ENCODE measurements at places on chromosomes 7 and 10.

- DNase-seq, result no peak
Measured at GRCh38 chr7:23114896-23115295, 9.3 kb downstream of the KLHL7 start.

- DNase-seq, result no peak
Measured at GRCh38 chr7:135925210-135925609, 51.9 kb downstream of the MTPN start.

DNA sequence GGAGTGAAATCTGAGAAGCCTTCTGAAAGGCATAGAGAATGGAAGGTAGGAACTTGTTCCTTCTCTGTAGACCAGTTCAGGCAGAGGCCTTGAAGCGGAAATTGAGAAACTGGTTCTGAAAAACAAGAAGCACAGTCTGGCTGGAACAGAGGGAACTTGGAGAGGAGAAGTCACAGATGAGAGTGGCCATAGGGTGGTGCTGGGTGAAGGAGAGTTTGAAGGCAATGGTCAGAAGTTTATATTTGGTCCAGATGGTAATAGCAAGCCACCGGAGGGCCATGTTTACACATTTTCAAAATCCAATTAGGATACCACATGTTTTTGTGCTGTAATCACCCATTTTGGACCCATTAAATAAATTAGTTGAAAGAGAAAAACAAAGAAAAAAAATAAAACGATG lies 692.5 kb downstream of the INHBA start:
- DNase-seq, result peak; percentile 61

GRCh38 chr7:20581956-20582355 lies 33.5 kb upstream of the ABCB5 start:
- no peak for DNase-seq

GRCh38 chr7:41758321-41758720 lies 55.4 kb upstream of the INHBA start:
- no peak for DNase-seq

GRCh38 chr10:103350517-103351260 lies at the start of gene PCGF6:
Gene PCGF6, minus strand, starts transcription at chr10:103351140. Its CDS starts 74 bp downstream, at chr10:103351066.
- DNase-seq, result no peak

DNA sequence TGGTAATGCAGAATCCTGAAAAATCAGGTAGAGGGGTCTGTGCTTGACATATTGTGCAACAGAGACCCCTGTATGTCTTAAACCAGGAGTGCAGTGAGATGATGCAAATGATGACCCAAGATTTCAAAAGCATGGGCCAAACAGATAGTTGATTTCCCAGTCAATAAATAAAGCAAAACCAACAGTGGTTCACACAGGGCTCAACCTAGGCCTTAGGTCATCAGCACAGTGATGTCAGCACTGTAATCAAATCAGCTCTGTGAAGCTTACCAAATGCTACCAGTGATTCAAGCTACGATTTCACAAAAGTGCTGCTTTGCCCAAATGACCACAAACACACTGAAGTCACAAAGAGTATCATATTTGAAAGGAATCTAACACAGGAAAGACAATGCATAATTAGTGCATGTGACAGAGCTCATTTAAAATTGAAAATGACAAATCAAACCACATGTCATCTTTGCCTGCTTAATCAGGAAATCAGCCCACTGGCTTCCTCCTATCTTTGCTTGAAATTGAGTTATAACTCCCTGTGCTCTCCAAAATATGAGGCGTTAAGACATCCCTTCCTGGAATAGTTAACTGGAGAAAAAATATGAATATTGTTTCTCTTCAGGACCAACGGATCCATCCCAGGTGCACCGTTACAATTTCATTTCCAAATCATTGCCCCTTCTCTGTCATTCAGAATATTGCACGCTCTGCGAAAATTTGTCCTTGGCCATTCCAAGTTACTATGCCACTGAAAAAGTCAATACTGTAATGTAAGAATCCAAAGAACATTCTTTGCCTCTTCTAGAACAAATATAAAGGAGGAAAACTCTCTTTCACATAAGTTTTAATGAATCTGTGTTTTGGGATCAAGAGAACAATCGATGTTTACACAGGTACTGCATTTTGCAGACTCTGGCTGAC lies 41.9 kb upstream of the ASL start:
- DNase-seq, result no peak

GRCh38 chr10:111114758-111115500 lies 38.1 kb downstream of the ADRA2A start:
- DNase-seq, result no peak

GRCh38 chr7:18639711-18640110 lies 144.2 kb downstream of the HDAC9 start:
- DNase-seq, result no peak

DNA sequence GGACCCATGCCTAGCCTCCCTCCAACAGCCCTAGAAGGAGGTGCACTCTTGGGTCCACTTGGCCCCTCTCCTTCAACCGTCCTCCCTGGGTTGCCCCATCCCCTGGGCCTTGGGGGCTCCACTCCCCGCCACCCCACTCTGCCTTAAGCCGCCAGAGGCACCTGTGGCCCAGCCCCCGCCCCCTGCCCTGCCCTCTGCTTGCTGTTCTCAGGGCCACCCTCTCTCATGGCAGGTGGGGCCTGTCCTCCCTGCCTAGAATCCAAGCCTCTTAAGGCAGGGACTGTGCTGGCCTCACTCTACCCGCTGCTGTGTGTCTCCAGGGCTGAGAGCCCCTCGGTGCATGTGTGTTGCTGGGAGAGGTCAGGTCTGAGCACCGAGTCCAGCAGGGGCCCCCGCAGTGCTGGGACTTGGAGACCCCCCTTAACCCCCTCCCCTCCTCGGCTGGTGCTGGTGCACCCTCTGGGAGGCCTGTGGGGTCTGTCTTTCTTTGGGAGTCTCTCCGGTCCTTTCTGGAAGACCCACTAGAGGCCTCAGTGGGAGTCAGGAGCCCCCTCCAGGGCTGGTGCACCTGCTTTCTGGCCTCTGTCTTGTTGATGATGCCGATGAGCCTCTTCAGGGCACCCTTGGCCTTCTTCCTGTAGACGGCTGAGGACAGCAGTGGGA lies 43.8 kb downstream of the CFAP46 start:
- no peak for DNase-seq

- no peak for DNase-seq
Measured at GRCh38 chr7:135713836-135714470, 14.0 kb downstream of the SLC13A4 start.

GRCh38 chr7:93717217-93717900 lies 142.8 kb upstream of the CALCR start:
- no peak for DNase-seq

GRCh38 chr7:133386205-133386604 lies 133.3 kb downstream of the EXOC4 start:
- no peak for DNase-seq

DNA sequence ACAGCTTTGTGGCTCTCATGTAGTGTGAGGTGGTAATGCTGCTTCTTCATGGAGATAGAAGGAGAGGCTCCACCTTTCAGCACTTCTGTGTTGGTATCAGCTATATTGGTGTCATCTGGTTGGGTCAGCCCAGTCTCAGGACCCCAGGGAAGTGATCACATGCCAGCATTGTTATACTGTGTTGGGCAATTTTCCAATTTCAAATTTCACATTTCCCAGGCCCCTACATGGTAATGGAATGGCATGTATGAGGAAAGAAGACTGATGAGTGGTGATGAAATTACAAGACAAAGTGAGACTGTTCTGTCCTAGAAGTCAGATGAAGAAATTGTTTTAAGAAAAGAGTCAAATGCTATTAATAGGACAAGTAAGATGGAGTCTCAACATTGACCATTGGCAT lies 3.7 kb upstream of the AKR1C3 start:
- no peak for DNase-seq

GRCh38 chr10:44913350-44914081 lies 2.4 kb downstream of the TMEM72 start:
- DNase-seq, result no peak

GRCh38 chr10:73647211-73647874 lies 6.1 kb upstream of the MYOZ1 start:
- no peak for DNase-seq

Measured in BJ (cell line).